ENCODE measurements at places on chromosomes 13 and 19.

DNA sequence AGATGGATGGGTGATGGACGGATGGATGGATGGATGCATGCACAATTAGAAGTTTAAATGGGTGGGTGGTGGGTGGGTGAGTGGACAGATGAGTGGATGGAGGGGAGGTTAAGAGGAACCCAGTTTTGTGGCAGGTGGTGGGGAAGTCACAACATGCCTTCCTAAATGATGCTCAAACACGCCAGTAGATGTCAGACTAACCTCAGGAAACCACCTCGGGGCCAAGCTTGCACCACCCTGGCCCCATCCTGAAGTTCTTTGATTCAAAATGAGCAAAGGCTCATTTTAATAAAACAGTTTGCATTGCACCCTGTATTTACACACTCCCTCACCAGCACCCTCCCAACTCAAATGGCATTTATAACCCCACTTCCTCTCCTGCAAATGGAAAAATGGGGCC lies 91.4 kb upstream of the CACNA1A start:
- no peak for DNase-seq

DNA sequence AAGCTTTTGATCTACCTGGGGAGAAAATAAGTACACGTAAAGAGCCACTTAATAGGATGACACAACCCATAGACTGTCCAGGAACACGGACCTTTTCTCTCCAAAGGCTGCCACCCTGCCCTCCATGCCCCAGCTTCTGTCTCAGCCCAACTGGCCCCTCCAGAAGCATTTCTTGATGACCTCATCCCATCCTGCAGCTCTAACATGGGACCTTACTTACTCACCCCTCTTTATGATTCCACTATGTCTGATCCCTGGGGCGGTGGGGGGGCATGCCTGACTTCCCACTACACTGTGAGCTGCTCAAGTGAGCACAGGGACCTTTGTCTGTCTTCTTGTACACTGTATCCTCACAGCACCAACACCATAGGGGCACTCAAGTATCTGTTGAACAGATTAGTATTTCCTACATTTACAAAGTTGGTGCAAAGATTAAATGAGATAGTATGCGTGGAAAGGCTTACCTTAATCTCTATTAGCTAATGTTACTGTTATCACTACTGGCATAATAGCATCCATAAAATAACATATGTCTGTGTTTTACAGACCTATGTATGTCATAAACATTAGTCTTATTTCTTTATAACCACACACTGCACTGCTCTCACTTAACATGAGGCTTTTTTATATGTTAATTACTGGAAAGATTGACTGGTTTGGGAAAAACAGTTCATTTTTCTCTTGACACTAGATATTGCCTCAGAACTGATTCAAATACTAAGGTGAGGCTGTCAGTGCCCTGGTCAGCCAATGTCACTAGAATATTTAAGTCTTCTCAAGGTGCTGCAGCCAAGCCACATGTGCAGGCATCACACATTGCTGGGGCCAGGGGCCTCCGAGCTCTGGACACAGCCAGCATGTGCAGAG lies 100.9 kb downstream of the FOXO1 start:
- DNase-seq, result no peak

GRCh38 chr19:33905473-33905936 lies 108.8 kb downstream of the KCTD15 start:
- DNase-seq, result no peak

DNA sequence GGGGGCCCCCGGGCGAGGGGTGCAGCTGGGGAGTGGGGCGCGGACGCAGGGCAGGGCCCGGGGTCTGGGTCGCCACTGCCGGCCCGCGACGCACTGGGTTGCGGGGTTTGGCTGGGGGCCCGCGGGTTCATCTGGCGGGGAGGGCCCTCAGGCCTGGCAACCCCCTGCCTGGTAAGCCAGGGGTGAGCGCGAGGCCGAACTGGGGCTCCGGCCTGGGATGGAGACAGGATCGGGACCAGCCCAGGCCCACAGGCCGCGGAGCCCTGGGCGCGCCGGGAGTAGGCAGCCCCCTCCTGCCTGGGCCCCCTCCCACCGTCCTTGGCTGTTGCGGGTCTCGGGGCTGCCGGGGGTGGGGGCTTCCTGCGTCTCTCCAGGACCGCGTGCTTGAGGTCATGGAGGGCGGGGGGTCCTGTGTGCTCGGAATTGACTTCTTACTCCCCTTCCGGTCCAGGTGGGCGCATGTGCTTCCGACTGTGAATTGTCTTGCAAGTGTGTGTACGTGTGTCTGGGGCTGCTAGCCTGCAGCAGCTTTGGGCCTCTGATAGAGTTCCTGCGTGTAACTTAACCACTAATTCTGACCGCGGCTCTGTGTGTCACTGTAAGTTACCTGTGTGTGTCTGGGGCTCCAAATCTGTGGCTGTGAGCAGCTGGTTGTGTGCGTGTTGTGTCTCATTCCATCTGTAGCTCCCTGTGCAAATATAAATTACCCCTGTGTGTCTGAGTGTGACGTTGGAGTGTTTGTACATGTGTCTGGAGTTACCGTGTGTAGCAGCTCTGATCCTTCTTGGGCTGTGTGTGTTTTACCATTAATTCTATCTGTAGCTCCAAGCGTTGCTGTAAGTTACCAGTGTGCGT lies 751 bp downstream of the GRAMD1A start:
- peak; percentile 49 for DNase-seq

GRCh38 chr13:81051873-81052272 lies 710.9 kb upstream of the SPRY2 start:
- no peak for DNase-seq

DNA sequence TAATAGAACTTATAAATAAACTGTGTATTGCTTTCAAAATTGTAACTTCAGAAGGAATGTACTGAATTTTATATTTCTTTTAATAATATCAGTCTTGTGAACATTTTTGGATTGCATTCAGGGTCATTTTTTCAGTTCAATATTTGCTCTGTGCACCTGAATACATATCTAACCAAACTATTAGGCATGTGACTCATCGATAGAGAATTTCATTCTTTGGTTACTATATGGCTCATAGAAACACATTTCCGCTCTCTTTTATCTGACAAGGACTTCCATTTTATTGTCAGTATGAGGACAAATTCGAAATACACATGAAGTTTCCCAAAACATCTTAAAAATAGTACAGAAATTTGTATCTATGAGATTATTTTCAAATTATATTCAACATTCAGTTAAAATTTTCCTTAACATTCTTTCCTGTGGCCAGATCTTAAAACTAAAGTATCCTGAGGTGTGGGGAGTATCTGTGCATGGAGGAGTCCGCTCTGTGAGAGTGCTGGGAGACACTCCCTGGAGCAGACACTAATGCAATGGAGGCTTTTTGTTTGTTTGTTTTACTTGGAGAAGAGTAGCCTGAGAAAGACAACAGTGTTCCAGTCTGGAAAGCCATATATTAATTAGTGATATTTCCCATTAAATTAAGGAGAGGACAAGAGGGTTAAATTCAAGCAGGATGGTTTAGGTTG lies 483.6 kb downstream of the PCDH20 start:
- DNase-seq, result no peak

- DNase-seq, result no peak
These were observed 661.3 kb upstream of the KLF12 start for GRCh38 chr13:74795526-74795925.

DNA sequence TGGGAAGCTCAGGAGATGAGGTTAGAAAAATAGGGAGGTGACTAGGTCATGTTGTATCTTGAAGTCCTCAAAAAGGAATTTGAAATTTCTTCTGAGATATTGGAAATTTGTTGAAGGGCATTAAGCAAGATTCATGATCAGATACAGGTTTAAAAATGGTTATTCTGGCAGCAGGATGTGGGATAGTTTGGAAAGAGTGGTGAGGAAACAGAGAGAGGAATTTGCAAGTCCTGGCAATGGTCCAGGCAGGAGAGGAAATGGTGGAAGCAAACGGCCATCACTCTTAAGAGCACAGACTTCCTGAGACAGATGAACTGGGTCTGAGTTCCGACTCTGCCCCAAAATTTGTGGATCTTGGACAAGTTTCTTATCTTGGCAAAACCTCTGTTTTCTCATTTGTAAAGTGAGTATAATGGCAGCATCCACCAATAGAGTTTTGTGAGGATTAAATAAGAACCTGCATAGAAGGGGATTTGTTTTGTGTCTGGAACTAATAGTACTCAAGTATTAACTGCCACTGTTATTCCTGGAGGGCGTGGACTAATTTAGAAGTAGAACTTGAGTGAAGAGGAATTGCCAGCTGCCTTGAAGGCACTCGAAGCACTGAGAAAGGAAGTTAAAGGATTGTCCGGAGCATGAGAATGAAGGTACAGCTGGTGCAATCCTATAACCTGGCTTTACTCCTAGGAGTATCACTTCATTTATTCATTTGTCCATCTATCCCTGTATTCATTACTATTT lies 99.6 kb downstream of the CCNA1 start:
- no peak for DNase-seq

DNA sequence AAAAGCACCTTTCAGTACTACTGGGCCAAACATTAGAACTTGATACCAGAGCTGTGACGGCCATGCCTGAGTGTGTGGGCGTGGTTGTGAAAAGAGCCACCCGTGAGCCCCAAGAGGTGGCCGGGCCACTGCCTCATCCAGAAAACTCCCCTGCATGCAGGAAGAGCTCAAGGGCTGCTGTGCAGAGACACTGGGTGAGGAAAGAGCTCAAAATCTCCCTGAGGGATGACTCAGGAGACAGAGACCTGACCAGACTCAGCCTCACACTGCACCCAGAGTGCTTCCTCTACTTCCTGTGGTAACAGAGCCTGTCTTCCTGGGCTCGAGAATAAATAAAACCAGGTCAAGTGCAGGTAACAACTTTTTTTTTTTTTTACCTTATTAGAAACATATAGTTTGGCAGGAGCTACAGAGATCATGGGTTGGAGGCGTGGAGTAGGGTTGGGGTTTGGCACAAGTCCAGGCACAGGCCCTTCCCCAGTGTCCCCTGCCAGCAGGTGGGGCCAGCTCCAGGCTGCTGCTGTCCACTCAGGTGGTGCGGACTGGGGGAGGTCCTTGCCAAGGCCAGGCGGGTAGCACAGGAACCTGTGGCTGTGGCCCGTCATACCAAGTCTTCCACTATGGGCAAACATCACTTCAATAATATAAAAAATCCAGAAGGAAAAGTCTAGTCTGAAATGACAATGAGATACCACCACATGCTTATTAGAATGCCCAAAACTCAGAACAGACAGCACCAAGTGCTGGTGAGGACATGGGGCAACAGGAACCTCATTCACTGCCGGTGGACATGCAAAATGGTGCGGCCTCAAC lies 25.5 kb downstream of the ELL start:
- DNase-seq, result peak; percentile 78

GRCh38 chr13:48126944-48127830 lies 32.3 kb upstream of the MED4 start:
- no peak for DNase-seq

- no peak for DNase-seq
These were observed 154.9 kb upstream of the TRPC4 start for GRCh38 chr13:38024431-38024830.

- DNase-seq, result no peak
These were observed 178.5 kb downstream of the PRR20E start for GRCh38 chr13:57345526-57345925.

DNA sequence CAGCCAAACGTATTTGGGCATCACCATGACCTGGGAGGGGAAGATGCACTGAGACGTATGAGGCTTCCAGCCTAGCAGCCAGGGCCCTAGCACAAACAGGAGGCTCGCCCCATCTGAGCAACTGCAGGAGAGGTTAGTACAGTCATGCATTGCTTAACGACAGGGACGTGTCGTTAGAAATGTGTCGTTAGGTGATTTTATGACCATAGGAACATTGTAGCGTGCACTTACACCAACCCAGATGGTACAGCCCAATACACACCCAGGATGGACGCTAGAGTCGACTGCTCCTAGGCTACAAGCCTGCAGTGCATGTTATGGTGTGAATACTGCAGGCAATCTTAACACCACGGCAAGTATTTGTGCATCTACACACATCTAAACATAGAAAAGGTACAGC lies 9.3 kb downstream of the CD177 start:
- no peak for DNase-seq

- DNase-seq, result no peak
These were observed 22.0 kb downstream of the LHFPL6 start for GRCh38 chr13:39580881-39581575.

- DNase-seq, result no peak
These were observed 65.5 kb downstream of the EPSTI1 start for GRCh38 chr13:42926555-42926954.

DNA sequence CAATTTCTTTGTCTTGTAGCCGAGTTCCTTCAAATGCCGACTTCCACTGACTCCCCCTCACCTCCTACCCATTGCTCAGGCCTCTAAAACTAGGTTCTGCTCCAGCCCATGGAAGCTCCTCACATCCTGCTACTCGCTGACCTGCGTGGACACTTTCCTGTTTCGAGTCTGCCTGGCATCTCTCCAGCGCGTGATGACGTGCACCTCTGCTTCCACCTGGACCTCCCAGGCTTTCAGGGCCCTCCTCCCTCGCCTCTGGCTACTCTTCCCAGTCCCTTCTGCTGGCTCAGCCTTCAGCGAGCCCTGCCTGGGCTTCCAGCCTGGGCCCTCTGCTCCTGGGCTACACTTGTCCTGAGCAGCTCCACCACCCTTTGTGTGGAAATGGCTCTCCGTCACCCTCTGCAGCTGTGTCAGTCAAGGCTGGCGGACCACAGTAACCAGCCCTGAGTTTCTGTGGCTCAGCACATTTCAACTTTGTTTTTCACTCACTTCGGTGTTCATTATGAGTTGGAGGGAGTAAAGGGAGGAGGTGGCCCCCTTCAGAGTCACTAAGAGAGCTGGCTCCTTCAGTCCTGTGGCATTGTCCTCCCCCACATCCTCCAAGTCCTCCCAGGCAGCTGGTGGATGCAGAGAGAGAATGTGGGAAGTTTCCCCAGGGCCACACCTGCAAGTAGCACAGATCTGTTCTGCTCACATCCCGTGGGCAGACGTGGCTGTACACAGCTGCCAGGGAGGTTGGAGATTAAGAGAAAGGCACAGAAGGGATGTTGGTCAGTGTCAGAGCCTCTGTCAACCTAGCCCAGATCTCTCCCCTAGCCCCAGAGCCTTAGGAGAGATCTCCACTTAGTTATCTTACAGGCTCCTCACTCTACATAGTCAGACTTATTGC lies 49.4 kb downstream of the SERP2 start:
- DNase-seq, result no peak

- DNase-seq, result no peak
These were observed 7.7 kb downstream of the PLEKHJ1 start for GRCh38 chr19:2228157-2229030.

- no peak for DNase-seq
These were observed 1016.0 kb downstream of the UQCRFS1 start for GRCh38 chr19:28196961-28197360.

DNA sequence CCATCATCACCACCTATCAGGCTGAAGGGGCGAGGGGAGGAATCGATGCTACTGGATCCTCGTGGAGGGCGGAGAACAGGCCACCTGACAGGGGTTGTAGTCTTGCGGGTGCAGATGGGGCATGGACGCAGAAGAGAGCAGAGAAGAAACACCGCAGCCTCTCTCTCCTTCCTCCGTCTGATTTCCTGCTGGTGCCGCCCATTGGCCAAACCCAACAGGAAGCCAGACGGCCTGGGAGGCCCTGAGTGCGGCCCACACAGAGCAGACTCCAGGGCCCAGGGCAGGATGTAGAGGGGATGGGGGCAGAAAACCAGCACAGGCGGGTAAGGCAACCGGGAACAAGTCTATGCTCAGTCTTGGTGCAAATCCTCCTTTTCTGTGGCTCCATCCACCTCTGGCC lies 15.4 kb downstream of the CEBPA start:
- no peak for DNase-seq

- DNase-seq, result no peak
These were observed 7.1 kb downstream of the YIPF2 start for GRCh38 chr19:10921199-10921909.

GRCh38 chr19:18760440-18761383 lies 30.4 kb downstream of the COMP start:
- DNase-seq, result no peak

- no peak for DNase-seq
These were observed 11.6 kb upstream of the GTF2F2 start for GRCh38 chr13:45108716-45109101.

GRCh38 chr13:20369886-20370361 lies 137.8 kb upstream of the GJB6 start:
- DNase-seq, result no peak

Measured in T-helper 17 cell (primary cell).